ENCODE measurements at places on chromosomes 6 and 20. TPM values are rescaled to one million over a fixed set of nuclear protein-coding genes. Genes with fewer than 3 reads are reported as not detected.

Gene PRPF6
- total RNA-seq: 35.8 TPM

Gene BAK1
- total RNA-seq: 7.5 TPM

Gene DNMT3B
- 8.6 TPM for total RNA-seq

Gene HLA-DMB
- 0.88 TPM for total RNA-seq
